GM19239 (cell line): ENCODE measurements at places on chromosomes 6 and 20.

GRCh38 chr20:62568045-62568389, 74.3 kb upstream of the SLCO4A1 start:
- no peak for DNase-seq

DNA sequence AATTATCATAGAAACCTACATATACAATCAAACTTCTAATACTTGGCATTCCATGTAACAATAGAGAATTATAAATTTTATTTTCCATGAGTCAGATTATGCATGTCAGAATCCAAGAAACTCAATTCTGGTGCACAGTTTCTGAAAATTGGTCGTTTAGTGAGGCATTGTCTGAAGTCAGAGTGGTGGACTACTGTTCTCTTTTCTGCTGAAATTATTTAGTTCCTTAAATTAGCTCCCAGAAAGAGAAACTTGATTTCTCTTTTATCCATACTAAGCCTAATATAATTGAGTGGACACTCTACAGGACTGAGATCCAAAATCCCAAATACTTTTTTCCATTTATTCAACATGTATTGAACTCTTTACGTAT, 265.5 kb downstream of the ALDH8A1 start:
- no peak for DNase-seq

DNA sequence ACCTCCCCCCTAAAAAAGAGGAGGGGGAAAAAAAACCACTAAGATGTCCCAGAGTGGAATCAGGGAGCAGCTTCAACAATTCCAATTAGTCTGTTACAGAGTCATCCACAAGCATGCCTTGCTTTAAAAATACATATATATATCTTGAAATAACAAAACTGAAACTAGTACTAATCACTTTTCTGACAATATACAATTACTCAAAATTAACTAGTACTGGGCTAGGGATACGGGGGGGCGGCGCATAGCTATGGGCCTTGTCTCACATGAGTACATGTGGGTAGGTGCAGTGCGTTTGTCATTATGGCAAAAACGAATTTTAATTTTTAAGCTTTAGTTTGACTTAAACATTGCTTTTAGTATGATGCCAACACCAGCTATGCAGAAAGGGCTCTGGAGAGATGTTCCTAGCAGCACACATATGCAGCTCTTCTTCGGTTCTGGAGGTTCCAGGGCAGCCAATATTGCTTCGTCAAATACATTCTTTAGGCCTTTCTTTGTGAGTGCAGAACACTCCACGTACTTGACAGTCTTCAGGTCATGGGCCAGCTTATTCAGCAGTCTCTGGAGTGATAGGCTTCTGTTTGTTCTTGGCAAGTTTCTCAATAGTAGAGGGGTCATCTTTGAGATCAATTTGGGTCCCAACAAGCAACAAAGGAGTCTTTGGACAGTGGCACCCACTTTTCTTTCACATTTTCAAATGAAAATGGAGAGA, 38.8 kb downstream of the ITCH start:
- no peak for DNase-seq

DNA sequence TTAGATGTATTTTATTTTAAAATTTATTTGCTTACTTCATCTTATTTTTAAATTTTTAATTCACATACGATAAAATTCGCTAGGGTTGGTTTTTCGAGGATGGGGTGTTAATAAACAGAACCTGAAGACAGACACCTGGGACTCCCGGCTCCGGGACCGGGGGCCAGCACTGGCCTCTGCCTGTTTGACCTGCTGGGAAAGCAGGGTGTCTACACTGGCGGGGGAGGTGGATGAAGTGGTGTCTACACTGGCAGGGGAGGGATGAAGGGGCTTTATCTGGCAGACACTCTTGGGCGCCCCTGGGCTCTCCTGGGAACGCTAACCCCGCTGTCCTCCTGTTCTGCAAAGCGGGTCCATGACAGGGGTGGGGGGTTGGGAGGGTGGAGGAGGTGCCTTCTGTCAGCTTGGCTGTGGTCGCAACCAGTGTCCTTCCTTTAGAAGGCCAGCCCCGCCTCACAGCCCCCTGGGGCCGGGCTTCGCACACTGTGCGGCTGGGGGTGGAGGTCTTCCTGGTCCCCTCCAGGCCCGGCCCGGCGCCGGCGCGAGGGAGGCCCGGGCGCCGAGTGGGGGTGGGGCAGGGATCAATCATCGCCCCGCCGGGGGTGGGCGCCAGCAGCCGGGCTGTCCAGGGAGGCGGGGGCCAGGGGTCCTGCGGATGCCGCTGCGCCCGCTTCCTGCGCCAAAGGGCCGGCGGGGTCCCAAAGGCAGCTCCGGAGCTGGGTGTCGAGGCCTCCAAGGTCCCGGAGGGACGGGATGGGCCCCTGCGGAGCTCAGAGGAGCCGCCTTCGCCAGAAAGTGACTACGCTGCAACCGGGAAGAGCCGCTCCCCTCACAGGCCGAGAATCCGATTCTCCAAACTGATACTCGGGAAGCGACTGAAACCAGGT, 1.8 kb downstream of the GATA5 start:
- no peak for DNase-seq

DNA sequence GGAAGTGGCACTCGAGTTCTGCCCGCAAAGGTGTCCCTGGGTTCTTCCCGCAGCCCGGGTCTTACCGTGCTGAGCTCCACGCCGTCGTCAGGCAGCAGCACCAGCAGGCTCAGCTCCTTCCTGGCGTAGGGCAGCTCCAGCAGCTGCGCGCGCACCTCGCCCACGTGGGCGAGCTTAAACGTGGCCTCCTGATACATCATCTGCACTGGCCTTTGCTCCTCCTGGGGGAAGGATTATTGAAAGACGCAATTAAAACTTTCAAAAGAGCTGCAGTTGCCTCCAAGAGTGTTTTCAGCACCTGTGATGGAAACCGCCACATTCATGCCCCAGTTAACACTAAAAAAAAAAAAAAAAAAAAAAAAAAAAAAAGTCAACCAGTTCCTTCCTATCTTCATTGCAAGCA, 11.3 kb downstream of the SERPINB9 start:
- no peak for DNase-seq

DNA sequence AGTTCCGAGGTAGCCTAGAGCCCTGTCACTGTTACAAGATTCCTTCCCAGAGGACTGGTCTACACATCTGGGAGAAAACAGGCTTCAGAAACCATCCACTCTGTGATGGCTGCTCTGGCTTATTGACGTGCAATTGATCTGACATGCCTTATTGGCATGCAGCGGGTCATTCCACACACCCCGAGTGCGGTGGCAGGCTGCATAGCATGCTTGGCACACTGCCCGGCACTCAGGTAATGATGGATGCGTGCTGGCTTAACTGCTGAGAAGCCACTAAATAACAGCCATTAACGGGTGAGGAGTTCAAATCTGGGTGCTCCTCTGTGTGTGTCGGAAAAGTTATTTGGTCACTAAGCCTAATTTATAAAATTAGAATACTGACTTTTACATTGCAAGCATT, 67.9 kb upstream of the CDH4 start:
- DNase-seq = no peak

- no peak for DNase-seq
Measured at GRCh38 chr6:123372737-123373136, 264.0 kb downstream of the TRDN start.

GRCh38 chr6:40764726-40765125, 177.6 kb upstream of the LRFN2 start:
- no peak for DNase-seq

DNA sequence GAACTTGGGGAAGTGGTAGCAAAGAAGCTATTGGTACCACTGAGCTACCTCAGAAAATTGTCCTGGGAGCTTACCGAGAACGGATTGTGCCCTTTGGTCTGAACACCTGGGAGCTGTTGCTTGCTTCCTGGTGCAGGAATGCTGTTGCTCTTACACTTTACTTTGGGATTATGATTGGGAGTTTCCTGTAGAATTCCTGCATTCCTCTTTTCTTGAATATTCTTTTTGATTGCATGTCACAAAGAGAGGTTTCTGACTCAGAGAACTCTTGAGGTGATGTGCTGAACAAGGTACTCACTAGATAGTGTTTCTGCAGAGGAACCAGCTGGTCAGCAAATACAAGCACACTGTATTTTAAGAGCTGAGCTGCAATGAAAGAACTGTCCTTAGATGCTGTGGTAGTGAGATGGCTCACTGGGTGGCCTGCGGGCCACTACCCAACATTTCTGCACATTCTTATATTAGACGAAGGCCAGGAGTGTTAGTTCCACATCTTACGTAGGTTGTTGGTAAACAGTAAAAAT, 35.0 kb downstream of the LRRC1 start:
- DNase-seq = no peak

DNA sequence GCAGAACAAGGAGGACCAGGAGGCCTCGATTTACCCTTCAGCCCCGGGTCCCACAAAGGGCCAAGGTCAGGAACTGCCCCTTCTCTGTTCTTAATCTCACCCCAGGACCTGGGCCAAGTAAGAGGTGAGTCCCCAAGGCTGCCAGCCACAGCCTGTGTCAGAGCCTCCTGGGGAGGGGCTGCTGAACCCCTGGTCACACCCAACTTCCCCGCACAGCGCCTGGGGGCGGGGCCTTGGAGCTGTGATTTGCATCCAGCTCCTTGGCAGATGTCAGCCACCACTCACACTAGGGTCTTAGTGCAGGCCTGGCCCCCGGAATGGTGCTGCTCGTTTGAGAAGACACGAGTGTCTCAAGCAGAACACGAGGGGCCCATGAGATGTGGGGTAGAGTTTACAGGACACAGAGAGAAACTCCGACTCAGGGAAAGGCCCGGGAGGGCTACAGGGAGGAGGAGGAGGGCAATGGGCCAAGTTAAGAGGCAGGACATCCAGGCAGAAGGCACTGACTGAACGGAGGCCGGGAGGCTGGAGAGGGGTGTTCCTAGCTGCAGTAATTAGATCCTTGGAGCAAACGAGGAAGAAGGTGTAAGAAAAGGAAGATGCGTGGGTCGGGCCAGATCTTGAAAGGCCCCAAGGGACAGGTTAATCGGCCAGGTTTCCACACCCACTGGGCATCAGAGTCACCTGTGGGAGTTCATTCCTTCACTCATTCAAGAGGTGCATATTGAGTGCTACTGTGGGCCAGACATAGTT, 26.9 kb downstream of the ZBP1 start:
- no peak for DNase-seq

- DNase-seq = no peak
Measured at GRCh38 chr6:33279971-33280511, 3.1 kb downstream of the B3GALT4 start.

DNA sequence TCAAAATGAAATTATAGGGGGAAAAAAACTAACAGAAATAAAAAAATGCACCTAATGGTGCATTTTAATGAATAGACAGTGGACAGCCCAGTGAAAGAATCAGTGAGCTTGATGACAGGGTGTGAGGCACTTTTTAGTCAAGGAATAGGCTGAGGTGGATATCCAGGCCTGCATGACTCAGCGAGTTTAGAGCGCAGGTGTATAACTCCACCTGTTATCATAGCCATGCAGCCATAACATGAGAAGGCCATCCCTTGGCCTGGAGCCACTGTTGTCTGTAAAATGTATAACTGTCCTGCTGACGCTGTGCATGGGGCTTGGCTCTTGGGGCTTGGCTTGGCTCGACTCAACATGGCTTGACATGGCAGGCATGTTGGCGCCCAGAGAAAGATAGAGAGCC, 331.5 kb upstream of the NOX3 start:
- DNase-seq = no peak

- no peak for DNase-seq
Measured at GRCh38 chr20:38405132-38405531, 30.0 kb downstream of the SNHG17 start.

DNA sequence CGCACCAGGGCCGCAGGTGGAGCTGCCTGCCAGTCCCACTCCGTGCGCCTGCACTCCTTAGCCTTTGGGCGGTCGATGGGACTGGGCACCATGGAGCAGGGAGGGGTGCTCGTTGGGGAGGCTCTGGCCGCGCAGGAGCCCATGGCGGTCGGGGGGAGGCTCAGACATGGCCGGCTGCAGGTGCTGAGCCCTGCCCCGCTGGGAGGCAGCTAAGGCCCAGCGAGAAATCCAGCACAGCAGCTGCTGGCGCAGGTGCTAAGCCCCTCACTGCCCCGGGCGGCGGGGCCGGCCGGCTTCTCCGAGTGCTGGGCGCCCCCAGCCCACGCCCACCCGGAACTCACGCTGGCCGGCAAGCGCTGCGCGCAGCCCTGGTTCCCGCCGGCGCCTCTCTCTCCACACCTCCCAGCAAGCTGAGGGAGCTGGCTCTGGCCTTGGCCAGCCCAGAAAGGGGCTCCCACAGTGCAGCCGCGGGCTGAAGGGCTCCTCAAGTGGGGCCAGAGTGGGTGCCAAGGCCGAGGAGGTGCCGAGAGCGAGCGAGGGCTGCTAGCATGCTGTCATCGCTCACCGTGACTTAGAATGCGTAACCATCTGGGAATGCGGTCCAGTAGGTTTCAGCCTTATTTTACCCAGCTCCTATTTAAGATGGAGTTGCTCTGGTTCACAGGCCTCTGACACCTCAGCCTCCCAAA, 77.3 kb downstream of the C6orf52 start:
- DNase-seq = no peak

DNA sequence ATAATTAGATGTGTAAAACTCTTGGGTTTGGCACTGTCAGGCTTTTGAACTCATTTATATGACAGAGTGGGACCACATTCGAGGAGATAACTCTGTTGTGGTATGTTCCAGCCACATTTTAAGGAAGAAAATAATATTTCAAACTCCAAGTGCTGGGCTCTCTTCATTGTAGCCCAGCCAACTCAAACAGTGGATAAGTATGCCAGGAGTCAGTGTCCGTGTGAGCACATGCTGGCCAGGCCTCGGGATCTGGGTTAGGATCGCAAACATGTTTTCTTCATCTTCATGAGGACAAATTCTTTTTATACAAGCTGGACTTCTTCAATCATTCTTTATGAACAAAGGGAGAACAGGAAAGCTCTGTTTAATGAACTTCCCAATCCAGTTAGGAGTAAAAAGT, 497.5 kb downstream of the MAFB start:
- no peak for DNase-seq

GRCh38 chr6:157300006-157300405, 23.3 kb downstream of the TMEM242 start:
- no peak for DNase-seq

DNA sequence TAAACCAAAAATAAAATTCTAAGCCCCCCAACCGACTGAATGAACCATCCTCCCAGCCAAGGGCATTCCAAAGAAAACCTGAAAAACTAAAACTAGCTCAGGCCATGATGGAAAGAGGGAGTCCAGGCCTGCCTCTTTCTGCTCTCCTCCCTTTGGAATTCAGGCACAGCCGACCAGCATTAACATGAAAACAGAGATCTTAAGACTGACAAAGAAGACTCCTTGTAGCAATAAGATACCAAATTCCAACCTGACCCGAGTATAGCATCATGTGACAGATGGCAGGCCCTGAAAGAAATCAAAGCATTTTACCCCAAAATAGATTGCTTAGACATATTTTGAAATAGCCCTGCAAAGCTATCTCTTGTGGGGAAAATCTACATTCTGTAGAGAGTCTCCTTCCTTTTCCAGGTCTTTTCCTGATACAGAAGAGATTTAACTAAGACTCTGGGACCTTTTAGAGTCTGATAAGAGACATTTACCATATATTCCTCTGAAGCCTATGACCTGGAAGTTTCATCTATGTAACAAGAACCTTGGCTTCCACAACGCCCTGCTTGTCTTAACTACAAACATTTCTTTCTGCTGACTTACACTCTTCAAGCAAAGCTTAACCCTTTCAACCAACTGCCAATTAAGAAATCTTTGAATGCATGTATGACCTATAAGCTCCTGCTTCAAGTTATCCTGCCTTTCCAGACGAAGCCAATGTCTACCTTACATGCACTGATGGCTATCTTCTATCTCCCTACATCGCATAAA, 22.2 kb upstream of the TXLNB start:
- DNase-seq = no peak
